ENCODE measurements at places on chromosomes 2 and 18.

- DNase-seq, result no peak
Observed at GRCh38 chr2:86028766-86029381, 76.8 kb downstream of the POLR1A start.

- no peak for DNase-seq
Observed at GRCh38 chr18:23356915-23357601, 96.0 kb upstream of the RIOK3 start.

DNA sequence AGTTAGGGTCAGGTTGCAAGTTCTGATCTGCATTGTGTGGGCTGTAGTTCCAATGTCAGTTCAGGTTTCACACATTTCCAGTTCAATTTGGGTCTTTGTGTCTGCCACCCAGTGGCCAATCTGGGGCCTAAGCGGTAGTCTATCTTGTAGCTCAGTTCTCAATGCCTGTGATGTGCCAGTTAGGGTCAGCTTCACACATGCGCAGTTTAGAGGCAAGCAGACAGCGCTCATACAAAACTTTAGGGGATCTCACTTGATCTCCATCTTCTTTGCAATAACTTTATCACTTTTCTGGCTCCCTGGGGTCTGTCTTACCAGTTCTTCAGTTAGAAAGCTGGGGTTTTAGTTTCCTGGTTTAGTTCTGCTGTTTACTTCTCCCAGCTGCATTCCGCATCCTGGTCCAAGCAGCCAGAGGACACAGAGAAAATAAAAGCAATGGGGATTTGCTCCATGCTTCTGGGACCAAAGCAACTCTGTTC is 11.0 kb upstream of the ZNF24 start:
- DNase-seq, result peak; percentile 36

DNA sequence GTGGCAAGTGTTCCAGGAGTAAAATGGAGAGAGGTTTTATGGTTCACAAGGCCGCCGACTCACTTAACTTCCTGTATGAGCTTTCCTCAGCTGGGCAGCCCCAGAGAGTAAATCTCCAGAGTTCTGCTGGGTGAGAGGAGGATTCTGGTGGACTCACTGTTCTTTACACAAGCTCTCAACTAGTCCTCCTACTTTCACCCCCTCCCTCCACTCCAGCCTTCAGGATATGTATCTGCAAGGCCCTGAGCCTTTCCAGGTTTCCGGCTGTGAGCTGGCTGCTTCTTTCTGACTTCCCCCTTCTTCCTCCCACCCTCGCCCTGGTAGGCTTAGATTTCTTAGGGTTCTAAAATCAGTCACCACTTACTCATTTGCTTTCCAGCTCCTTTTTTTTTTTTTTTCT is 34.0 kb downstream of the EML6 start:
- no peak for DNase-seq

DNA sequence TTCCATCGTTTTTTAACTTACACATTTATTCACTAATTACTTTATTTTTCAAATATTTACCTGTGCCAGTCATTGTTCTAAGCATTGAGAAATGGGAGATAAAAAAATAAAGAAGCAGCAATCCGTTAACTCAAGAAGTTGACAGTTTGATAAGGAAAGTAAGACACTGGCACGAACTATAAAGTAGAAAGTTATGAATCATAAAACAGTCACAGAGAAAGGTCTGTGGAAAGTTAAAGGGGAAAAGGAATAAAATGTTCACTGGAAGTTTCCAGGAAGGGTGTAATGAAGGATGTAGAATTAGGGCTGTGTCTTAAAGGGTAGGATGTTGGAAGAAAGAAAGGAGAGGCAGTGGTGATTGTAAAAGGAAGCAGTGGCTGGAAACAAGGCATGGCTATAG is 118.9 kb downstream of the RDH14 start:
- no peak for DNase-seq

GRCh38 chr2:233033672-233034071 is 1.2 kb downstream of the NEU2 start:
- no peak for DNase-seq

- DNase-seq, result no peak
Observed at GRCh38 chr18:36465970-36466369, 168.5 kb downstream of the FHOD3 start.

DNA sequence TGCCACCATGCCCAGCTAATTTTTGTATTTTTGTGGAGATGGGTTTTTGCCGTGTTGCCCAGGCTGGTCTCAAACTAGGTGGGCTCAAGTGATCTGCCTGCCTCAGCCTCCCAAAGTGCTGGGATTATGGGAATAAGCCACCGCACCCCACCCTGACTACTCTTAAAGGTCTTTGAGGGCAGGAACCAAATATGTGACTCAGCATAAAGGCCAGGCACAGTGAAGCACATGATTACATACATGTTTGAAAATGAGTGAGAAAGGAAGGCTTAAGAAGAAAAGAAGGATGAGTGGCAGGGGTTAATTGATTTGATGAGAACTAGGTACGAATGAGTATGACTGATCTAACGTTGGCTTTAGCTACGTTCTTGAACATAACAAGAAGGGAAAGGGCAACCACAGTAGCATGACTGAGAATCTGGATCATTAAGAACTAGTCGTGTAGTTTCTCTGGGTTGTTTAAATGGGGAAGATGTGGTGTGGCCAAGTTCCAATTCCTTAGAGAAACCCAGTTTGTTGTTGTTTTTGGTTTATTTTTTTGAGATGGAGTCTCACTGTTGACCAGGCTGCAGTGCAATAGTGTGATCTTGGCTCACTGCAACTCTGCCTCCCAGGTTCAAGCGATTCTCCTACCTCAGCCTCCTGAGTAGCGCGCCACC is 6.8 kb downstream of the RESP18 start:
- no peak for DNase-seq

DNA sequence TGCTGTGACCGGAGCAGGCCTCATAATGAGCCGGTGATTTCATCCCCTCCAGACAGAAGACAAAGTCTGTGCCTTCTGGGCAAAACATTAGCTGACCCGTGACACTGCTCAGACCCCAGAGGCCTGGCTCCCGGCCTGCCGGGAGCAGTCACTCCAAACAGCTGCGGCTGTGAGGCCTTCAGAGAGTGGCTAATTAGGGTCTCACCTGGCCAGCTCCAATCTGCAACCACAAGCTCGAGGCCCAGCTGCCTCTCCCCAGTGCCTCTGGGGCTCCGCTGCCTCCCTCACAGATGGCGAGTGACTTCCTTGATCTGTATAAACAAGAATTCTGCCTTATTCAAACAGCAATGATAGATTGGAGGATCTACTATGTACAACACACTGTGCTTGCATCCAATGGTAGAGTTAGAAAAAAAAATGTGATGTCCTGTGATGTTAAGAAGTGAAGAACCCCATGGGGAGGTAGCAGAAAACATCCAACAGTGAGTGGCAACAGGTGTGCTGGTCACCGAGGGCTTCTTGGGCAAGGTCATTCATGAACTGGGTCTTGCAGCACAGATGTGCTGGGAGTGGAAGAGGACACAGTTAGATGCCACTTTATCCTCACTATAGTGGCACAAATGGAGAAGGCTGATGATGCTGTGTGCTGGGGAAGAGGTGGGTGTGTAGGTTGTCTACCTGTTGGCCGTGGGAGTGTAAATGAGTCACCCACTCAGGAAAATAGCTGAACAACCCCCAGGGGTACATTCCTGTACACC is 98.2 kb upstream of the ASAP2 start:
- no peak for DNase-seq

- no peak for DNase-seq
Observed at GRCh38 chr2:13056259-13056843, 339.6 kb downstream of the TRIB2 start.

DNA sequence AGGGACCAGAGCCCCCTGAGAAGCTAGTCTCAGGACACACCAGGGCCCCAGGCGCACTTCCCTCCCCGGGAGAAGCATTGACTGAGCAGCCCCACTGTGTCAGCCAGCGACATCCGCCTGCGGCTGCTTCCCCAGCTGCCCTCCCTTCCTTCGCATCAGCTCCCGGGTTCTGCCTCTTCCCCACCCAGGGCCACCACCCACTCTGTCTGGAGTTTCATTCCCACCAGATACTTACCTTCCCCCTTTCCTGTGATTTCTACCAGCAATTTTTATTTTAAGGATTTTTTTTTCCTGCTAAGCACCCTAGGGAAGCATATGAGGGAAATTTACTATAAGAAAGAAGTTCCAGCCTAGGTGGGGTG is 99.2 kb downstream of the SMAD7 start:
- no peak for DNase-seq

- DNase-seq, result no peak
Observed at GRCh38 chr2:206482123-206482522, 38.8 kb downstream of the ADAM23 start.

DNA sequence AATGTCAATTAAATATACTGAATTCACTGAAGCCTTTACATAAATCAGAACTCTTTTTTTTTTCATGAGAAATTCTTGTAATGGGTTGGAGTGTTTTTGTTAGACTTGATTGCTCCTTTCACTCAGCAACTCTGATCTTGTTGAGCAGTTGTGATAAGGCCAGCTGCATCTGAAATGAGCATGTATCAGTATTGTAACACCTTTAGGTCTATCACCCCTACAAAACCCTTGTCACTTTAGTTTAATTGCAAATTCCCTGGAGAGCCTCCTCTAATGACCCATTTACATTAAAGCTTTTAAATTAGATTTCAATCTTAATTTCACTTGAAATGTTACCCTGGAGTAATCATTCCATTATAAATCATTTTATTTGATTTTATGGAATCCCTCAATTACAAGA is 346.8 kb upstream of the TCF4 start:
- no peak for DNase-seq

- DNase-seq, result no peak
Observed at GRCh38 chr2:172339371-172340010, 87.9 kb upstream of the ITGA6 start.

Measured in activated T-cell treated with anti-CD3 and anti-CD28 coated beads for 24 hours (primary cell).